Stimulated activated CD8-positive, alpha-beta memory T cell treated with anti-CD3 and anti-CD28 coated beads, Interleukin-15, amount 100 ng/mL, for 4 hours (primary cell): ENCODE measurements at places on chromosomes 6 and 20.

- no peak for DNase-seq
These were observed 23.5 kb downstream of the FITM2 start for GRCh38 chr20:44287272-44288097.

GRCh38 chr6:167122827-167123657 is at the start of gene CCR6:
Gene CCR6 (plus strand): TSS chr6:167123096. CDS start chr6:167136135, 13,039 bp downstream.
- DNase-seq = no peak

- DNase-seq = no peak
These were observed 2.7 kb downstream of the EYA4 start for GRCh38 chr6:133243723-133244305.

DNA sequence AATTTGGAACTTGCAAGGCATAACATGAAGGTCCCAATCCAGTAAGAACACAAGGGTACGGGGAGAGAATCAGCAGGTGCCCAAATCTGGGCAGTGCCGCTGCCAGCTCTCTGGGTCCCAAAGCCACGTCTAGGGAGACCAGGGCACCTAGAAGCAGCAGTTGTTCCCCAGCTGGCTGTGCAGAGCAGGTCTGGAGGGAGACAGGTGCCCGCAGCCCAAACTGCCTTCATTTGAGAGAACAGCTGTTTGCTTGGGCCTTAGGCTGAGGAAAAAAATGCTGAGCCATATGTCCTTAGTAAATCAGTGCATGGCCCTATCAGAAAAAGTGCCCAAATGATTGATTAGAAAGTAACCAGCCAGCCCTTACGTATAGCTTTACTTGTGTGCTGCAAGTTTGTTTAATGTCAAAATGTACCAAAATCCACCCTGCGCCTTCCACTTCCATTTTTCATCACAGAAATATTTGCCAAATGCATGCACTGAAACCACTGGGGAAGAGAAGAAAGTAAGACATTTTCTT is 9.1 kb upstream of the PRELID3B start:
- DNase-seq = no peak

DNA sequence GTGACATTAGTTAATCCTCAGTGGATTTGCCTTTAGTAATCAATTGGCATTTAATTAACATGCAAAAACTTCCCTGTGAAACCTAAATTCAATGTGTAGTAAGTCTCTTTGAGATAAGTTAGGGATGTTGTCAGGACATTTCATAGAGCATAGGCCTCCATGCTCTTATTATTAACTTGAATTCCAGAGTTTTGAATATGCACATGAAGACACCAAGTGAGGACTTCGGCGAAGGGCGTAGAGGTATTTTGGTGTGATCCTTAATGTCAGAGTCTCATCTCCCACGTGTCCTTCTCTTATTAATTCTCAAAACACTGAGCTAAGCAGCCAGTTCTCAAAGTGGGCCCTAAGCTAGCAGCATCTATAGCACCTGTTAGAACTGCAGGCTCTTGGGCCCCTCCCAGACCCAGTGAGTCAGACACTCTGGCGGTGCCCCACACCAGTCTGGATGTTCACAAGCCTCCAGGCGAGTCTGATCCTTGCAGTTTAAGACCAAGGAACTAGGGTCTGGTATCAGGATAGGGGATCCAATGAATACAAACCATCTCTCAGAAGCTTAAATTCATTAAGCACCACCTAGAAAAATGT is 292.1 kb downstream of the QKI start:
- no peak for DNase-seq

DNA sequence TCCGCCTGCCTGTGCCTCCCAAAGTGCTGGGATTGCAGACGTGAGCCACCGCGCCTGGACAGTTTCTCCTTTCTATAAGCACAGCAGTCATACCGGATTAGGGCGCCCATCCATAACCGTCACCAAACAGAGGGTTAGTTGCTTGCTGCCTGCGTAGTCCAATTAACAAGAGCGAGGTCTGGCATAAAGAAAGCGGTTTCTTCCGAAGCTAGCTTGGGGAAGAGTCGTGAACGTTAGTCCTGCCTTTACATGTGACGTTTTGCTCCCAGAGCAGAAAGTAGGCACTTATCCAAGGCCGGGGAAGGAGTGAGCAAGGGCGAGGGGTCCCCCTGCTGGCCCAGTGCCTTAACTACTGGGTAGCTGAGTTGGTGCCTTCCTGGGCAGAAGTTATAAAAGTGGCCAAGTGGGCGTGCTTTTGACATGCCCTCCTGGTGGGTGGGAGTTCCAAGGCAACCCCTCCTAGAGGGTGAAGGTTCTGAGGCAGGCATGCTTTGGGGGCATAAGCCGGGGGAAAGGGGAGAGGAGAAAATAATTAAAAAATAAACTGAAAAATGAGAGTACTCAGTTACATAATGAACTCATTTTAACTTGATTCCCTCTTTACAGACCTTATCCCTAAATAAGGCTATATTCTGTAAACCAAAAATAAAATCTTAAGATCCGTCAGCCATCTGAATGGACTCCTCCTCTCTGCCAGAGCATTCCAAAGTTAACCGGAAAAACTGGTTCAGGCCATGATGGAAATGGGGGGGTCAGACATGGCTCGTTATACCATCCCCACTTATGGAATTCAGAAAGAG is 88.0 kb downstream of the FAM217A start:
- peak; percentile 33 for DNase-seq

DNA sequence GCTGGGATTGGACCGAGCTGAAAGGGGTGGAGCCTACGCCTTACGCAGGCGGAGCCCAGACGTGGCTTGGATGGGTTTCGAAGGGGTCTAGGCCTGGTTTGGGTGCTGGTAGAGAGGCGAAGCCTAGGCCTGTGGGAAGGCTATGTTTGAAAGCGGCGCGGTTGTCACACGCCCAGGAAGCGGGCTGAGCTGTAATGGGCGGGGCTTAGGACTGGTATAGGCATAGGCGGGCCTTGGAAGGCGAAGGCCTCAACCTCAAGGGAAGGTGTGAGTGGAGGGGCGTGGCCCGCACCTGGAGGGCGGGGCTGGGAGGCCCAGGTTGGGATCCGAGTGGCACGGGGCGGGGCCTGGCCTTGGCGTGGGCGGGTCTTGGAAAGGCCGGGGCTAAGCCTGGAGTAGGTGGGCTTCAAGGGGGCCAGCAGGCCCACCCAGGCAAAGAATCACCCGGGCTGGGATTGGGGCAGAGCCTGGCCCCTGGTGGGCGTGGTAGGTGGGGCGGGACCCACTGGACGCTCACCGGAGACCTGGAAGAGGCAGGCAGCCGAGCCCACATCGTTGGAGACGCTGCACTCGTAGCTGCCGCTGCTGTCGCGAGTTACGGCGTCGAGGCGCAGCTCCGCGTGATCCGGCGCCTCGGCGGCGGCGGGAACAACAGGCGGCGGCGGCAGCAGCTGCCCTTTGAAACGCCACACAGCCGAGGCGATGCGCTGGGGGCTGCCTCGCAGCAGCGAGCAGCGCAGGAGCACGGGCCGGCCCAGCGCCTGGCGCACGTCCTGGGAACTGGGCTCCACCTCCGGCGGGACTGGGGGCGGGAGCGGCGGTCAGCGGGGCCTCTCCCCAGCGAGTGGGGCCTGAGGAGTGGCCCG is 49.0 kb downstream of the MDGA1 start:
- DNase-seq = no peak

GRCh38 chr6:154515826-154516225 is 5.3 kb upstream of the CNKSR3 start:
- DNase-seq = no peak

DNA sequence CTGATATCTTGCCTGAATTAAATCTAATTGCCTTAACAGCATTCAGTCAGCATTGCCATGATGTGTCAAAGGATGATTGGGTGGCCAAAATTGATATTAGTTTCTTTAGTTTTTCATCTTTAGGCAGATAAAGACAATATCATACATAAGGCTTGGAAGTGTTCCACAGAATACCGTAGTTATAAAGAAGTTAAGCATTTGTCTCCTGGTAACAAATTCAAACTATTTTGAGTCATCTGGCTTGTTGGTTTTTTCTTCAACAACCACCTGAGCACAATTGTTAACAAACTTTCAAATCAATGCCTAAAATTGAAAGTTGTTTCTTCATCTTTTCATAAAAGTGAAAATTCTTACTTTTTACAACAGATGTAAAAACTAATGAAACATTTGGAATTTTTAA is 47.5 kb upstream of the ADGRF5 start:
- no peak for DNase-seq

DNA sequence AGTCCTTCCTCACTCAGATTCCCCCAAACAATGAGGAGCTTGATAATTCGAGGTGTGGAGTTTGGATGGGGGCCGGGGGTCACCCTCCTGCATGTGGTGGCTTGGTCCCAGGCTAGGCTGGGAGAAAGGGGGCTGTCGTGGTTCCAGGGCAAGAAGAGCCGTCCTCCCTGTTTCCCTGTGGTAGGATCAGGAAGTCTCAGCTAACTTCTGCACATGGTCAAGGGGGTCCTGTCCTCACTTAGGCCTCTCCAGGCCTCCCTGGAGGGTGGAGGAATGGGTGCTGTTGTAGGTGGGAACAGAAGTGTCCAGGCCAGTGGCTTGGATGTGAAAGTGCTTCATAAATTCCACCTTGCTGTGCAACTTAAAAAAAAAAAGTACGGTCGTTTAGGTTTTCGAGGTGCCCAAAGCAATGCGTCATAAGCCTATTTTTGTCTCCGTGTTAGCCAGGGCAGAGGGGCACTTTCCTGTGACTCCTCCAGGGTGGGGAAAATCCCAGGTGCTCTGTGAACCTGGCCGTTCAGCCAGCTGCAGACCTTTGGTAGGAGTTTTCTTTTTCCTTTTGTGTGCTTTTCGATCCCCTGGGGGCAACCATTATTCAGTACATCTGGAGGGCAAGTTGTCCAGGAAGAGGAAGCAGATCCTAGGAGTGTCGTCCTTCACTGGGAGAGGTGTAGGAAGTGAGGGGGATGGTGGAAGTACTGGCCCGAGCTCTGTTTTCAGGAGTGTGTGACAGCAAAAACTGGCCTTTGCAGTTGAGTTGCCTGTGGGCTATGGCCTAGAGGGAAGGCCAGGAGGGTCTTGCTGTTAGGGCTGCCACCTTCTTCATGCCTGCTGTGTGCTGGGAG is 9.6 kb downstream of the IGF2R start:
- DNase-seq = no peak

DNA sequence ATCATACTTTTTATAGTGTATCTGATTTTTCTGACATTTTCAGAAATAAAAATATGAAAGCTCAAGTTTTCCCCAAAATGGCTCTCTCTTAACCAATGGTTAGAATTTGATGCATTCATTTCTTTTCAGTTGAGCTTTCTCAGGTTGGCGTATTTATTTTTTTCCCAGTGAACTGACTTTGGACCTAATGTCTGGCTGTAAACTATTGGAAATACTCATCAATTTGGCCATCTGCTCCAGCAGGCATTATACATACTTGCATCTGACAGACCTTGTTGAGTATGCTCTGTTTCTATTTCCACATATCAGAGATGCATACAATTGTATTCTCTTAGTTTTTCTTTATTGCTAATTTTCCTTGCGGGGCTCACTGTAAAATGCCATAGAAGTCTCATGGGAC is 1374.8 kb upstream of the MAP3K7 start:
- no peak for DNase-seq

- no peak for DNase-seq
These were observed 16.8 kb upstream of the ADTRP start for GRCh38 chr6:11795403-11795802.

DNA sequence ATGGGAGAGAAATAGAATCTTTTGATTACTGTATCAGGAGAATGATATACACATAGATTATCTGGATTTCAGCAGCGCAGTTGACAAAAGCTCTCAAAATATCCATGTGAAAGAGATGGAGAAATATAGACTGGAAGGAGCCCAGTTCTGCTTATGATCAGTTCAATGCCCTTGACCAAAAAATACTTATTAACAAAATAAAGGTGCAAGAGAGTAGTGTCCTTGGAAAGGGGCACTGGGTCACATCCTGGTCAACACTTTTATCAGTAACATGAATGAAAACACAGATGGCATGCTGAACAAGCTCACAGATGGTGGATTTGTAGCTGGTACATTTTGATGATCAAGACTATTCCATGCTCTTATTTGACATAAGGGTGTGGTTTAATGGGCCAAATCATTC is 63.9 kb upstream of the PLEKHG1 start:
- no peak for DNase-seq

- no peak for DNase-seq
These were observed 2.6 kb downstream of the MPIG6B start for GRCh38 chr6:31725502-31726350.

DNA sequence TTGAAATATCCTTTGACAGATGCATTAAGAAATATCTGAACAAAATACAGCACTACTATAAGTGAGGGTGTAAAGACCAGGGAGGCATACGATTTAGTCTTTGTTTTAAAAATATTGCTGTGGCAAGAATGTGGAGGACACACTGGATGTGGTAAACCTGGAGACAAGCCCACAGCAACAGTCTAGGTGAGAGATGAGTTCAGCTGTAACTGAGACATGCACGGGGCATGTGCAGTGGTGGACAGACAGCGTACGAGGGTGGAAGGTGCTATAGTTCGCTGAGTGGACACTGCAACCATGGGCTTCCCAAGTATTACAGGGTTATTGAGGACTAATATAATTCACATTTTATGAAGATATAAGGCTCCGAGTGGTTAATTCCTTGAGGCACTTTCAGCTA is 1.8 kb downstream of the NANP start:
- no peak for DNase-seq

GRCh38 chr20:59391975-59392374 is 91.6 kb downstream of the EDN3 start:
- DNase-seq = no peak

DNA sequence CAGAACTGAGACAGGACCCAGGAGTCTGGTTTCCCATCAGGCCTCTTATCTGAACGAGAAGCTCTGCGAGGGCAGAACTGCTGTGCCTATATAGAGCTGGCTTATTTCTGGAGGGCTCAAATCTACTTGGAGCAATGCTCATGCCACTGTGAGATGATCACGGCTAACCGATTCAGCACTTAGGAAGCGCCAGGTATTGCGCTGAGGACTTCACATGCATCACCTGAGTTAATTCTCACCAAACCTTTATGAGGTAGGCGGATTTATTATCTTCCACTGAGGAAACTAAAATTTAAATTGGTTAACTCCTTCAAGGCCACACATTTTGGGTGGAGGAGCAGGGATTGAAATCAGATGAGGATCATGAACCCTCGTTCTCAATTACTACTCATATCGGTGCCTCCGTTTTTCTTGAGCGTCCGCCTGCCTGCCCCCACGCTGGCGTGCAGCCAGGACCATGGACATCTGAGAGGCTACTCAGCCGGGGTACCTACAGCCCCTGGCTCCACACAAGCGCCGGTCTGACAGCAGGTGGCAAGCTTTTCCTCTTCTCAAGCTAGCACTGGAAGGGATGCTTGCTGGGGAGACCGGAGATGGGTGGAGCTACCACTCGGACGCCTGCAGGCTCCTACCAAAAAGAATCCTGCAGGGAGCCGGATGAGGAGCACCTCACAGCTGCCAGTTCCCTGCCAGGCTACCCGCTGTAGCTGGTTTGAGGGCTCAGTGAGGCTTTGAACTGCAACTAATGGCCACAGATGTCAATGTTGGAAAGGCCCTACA is 1.0 kb upstream of the PCIF1 start:
- peak; percentile 14 for DNase-seq
